Glutamatergic neuron (in vitro differentiated cells): ENCODE measurements at places on chromosomes 7 and 10. TPM values are rescaled to one million over a fixed set of nuclear protein-coding genes. Genes with fewer than 3 reads are reported as not detected.

GRCh38 chr7:151081170-151082101 lies 827 bp upstream of the FASTK start:
- H3K4me1 ChIP-seq = peaks cover 22% of the 10 kb centered on the region
- H3K27ac ChIP-seq = peak overlapping the region; percentile 82
- H3K36me3 ChIP-seq = no peaks in the 10 kb centered on the region
- peaks cover 20% of the 10 kb centered on the region for H3K27me3 ChIP-seq
- H3K4me3 ChIP-seq = peak overlapping the region; percentile 92
- peak; percentile 57 for DNase-seq

DNA sequence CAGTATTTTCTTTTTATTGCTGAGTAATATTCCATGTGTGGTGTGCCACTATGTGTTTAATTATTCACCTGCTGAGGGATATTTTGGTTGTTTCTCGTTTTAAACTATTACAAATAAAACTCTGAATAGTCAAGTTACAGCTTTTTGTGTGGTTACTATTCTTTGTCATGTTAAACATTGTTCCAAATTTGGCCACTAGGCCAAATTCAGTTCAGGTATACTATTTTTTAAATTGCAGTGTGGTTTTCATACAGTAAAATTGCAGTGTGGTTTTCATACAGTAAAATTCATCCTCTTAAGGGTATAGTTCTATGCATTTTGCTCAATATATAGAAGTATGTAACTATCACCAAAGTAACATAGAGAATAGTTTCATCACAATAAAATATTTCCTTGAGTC lies 97.4 kb upstream of the FAM3C start:
- H3K27me3 ChIP-seq = no peaks in the 10 kb centered on the region
- no peaks in the 10 kb centered on the region for H3K36me3 ChIP-seq
- DNase-seq = no peak

Gene NUTM2A
- 1.3 TPM for total RNA-seq

DNA sequence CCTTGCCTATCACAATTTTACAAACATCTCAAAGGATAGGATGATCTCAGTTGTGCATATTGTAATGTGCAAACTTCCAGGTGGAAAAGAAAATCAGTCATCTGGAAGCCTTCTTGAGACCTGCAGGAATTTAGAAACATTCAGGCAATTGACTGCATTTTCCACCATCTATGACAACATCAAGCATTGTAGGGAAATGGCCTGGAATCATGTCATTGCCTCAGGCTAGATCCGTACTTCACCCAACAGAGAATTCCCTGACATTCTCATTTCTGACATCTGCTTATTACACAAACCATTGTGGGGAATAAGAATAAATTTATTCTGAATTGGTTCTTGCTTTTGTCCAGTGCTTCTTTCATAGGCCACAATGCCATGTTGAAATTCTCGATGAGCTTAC lies 124.9 kb upstream of the NPVF start:
- no peaks in the 10 kb centered on the region for H3K27me3 ChIP-seq
- no peak for DNase-seq
- H3K27ac ChIP-seq = no peak overlapping the region
- no peaks in the 10 kb centered on the region for H3K36me3 ChIP-seq

DNA sequence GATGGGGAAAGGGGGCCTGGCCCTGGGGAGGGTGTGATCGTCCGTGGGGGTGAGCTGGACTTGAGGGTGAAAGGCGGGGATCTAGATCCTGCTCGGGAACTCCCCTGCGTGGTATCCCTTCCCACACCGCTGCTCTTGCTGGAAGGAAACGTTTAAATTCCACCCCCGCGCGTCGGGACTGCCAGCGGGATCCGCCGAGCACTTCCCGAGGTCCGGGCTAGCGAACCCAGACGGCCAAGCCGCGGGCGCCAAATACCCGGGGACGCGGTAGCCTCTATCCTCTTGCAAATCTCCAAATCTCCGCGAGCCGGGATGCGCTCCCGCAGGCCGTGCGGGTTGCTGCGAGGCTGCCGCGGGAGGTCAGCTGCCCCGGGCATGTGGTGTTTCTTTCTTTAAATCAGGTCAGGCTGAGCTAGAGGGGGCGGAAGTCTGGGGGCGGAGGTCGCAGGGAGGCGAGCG lies 904 bp downstream of the NPTX2 start:
- H3K27me3 ChIP-seq = peaks cover 9% of the 10 kb centered on the region
- DNase-seq = peak; percentile 67
- peaks cover 37% of the 10 kb centered on the region for H3K4me1 ChIP-seq

- no peaks in the 10 kb centered on the region for H3K36me3 ChIP-seq
- peak; percentile 18 for DNase-seq
- peaks cover 9% of the 10 kb centered on the region for H3K4me1 ChIP-seq
- H3K27ac ChIP-seq = peak overlapping the region; percentile 72
- peak overlapping the region; percentile 73 for H3K4me3 ChIP-seq
These were observed 756.3 kb downstream of the NXPH1 start for GRCh38 chr7:9189703-9190102.

Gene UNCX
- 106 TPM for total RNA-seq
